ENCODE measurements at places on chromosomes 16 and 17.

- no peak for DNase-seq
Measured at GRCh38 chr17:9676084-9676483, 30.8 kb downstream of the USP43 start.

DNA sequence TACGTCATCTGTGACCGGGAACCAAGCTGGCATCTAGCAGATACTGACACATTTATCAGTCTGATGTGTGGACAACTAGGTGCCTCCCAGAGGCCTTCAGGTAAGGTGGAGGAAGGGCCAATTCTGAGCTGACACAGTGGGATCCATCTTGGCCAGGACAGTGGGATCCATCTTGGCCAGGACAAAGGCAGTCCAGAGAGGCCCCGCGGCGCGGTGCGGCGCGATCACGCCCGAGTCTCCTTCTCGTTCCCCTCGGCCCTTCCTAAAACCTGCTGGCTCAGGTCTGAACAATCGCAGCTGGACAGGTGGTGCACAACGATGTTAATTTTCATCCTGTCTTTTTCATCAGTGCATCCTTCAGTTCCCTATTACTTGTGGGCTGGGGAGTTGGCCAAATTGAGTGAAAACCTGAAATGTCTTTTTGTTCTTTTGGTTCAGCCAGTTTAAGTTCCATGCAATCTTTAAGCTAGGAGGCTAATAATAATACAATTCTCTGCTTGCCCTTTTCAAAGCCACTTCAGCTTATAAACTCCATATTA lies 486 bp upstream of the WSB1 start:
- no peak for DNase-seq

DNA sequence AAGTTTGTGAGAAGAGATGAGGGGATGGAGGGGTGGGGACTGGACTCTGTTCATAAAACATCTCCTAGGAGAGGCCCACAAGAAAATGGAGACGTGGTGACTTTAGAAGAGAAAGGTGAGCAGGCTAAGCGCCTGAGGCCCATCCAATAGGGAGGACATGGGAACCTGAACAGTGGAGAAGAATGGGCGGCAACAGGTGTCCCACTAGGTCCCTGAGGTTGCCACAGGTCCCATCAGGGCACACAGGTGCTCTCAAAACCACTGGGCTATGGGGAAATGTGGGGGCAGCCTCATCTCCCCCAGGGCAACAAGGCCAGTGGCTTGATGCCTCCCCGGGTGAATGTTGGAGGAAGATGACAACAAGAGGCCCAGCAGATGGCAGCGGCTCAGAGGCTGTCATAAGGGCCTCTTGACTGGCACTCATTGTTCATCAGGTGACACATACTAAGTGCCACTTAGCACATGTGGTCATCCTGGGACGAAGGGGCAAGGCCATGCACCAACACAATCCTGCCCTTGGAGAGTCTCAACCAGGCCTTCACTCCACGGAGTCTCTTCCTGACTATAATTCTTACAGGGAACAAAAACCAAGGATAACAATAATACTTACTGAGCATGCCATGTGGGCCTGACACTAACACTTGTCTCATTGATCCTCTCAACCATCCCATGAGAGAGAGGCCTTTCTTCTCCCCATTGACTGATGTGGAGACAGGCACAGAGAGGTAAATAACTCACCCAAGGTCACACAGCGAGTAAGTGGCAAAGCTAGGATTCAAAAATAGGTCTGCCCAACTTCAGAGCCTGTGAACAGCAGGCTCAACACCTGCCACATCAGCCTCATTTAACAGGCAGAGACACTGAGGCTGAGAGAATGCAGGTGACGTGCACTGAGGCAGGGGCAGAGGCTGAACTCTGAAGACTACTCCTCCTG lies 38.0 kb downstream of the CUEDC1 start:
- DNase-seq: peak; percentile 31

DNA sequence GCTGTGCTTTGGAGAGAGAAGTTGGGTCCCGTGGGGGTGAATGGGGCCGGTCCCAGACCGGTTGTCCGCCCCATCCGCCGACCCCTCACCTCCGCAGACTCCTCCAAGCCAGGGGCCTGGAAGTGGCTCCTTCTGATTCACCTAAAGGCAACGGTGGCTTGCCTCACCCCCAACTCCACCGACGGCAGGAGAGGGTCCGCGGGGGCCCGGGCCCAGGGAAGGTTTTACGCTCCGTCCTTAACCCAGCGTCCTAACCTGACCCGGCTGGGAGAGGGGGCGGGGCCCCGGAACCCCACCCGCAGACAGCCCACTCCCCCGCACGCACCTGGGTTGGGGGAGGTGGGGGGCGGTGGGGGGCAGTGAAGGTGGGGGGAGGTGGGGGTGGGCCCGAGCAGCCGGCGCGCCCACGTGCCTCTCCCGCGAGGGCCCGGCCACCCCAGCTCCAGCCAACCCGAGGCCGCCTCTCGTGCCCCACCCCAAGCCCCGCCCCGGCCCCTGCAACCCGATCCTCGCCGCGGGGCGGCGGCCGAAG lies 12.7 kb upstream of the CD300A start:
- no peak for DNase-seq

DNA sequence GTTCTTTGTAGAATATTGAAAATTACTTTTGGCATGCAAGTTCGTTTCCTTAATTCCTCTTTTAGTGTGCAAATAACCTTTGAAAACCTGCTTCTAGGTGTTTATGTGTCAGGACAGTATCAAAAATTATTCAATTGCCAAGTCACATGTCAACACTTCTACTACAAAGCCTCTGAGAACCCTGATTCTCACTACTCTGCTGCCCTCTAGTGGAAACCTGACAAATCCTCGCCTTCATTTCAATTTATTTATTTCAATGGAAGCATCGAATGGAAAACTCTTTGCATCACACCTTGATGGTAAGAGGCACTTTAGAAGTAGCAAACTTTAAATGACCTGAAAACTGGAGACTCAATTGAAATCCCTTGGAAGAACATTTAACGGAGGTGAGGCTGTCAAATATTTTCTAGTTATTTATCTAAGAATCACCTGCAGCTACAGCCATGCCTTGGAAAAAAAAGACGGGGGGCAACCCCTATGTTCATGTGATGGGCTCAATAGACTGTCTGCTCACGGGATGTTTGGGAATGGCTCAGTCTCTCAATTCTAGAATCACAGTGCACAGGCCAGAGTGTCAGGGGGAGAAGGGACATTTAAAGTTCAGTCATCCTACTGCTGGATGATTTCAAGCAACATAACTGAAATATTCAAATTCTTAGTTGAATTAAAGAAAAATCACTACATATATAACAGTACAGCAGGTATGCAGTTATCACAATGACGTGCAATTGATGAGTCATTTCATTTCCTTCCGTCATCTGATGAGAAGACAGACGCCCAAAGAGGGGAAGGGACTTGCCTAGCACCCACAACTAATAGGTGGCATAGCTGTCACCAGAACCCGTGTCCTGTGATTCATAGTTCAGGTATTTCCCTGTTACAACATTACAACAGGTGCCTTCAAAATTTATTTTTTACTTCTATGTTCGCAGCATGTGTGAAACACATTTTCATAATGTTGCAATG lies 563.9 kb downstream of the TOX3 start:
- DNase-seq: no peak

GRCh38 chr17:59561042-59561441 lies 4.4 kb upstream of the DHX40 start:
- DNase-seq: no peak

DNA sequence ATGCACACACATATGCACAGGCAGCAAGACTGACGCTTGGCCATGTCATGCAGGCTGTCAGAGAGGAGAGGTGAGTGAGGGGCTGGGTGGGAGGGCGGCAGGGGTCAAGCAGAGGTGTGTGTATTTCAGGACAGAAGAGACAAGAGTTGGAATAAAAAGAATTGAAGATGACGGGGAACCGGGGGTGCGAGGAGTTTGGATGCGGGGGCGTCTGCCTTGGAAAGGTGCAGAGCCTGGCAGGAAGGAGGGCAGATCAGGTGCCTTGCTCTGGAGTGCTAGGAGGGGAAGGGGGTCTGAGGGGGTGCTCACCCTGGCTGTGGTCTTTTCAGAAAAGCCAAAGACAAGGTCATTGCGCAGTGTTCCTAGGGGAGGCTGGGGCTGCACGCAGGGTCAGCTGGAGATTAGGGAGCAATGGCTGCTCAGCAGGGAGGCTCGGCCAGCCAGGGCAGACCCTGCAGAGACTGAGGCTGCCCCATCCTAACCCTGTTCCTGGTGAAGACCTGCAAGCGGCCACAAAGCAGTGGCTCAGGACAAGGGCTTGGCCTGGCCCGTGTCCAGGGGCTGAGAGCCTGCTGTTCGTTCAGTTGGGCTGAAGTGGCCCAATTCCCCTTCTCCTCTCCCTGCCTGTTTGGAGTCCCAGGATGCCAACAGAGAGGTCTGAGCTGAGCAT lies 23.7 kb upstream of the CBX4 start:
- no peak for DNase-seq
